ENCODE measurements at places on chromosomes 3 and 15.

DNA sequence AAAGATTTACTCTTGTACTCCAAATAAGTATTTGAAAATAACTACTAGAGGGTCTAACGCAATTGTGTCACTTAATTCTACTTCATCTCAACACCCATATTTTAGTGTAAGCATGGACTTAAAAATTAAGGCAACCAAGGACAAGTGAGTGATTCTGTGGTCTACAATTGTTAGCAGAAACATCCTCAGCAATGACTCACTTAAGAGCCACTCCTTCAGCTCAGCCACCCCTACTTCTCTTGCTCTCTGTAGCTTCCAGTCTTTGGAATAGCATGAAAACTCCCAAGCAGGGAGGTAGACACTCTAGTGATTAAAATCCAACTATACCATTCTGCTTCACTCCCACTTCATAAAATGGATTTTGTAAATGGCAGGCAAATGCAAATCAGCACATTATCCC lies 116.0 kb upstream of the LRRN1 start:
- DNase-seq = no peak

- DNase-seq = no peak
Observed at GRCh38 chr3:157523814-157524213, 20.6 kb upstream of the VEPH1 start.

- no peak for DNase-seq
Observed at GRCh38 chr15:81074773-81075172, 59.3 kb upstream of the CFAP161 start.

GRCh38 chr15:96849271-96849900 lies 518.9 kb downstream of the NR2F2 start:
- no peak for DNase-seq

DNA sequence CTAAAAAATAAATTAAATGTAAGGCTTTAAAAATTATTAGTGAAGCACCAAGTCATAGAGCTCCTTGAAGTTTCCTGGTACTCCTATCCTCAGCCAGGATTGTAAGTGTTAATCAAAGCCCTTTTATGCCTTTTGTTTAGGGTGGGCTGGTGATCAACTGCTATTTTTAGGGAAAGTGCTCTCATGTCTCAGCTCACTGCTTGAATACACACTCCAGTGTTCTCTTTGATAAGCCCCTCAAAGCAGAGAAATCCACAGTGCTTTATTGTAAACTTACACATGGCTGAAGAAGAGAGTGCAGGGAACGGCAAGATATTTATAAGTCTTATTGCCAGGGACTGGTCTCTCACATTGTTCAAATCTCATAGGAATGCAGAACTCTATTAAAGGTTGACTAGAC lies 156.4 kb upstream of the AZI2 start:
- no peak for DNase-seq
